ENCODE measurements at places on chromosomes 1 and 21.

GRCh38 chr1:76627901-76628300 is 239.4 kb upstream of the ST6GALNAC5 start:
- no peak for DNase-seq

DNA sequence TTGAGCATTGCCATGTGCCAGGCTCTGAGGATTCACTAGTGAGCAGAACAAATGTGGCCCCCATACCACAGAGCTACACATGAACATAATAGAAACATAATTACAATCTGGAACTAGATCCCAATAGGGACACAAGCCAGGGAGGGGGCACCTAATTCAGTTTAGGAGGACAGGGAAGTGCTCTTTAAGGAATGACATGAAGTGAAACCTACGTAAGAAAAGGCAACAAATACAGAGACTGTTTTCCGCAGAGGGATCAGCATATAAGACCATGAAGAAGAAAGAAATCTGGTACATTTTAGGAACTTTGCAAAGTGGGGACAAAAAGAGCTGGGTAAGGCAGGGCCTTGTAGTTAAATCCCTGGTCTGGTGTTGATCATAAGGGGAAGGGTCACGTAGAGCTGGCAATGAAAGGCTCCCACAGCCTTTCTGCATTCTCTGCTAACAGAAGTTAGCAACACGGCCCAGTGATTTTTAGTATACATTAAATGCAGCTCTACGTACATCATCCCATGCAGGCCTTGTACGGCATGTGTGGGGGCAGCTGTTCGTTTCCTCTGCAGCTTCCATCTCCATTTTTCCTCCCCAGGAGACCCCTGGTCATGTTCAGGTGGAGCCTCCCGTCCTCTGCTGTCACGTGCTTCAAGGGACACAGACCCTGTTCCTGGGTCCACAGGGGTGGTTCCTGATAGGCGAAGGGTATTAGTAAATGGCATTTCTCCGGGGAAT is 26.8 kb upstream of the SLC30A1 start:
- DNase-seq, result no peak

- no peak for DNase-seq
Observed at GRCh38 chr1:9200441-9200840, 34.1 kb upstream of the H6PD start.

DNA sequence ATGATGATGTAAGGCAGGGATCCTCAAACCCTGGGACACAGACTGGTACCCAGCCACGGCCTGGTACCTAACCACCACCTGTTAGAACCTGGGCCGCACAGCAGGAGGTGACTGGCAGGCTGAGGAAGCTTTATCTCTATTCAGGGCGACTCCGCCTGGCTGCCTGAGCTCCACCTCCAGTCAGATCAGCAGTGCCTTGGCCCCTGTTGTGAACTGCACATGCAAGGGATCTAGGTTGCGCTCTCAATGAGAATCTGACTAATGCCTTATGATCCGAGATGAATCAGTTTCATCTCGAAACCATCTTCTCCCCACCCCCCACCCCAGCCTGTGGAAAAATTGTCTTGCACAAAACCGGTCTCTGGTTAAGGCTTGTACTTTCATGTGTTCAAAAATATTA is 4.2 kb downstream of the RNPC3 start:
- no peak for DNase-seq

DNA sequence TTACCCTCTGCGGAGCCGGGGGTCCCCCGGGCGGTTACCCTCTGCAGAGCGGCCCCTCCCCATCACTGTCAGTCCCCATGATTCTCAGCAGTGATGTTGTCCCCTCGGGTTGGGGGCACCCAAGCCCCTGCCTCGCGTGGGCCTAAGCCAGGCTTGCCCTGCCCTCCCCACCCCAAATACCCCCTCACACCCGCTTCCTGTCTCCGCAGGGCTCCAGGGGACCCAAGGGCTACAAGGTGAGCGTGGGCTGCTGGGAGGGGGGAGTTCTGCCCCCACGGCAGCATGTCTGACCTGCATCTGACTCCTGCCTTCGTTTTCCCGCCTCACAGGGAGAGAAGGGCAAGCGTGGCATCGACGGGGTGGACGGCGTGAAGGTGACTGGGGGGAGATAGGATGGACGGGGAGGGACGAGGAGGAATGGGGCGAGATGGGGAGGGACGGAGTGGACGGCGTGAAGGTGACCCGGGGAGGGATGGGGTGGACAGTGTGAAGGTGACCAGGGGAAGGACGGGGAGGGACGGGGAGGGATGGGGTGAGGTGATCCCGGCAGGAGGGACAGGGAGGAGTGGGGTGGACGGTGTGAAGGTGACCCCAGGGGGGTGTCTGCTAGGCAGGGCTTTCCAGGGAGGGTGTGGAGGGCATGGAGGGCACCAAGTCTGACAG is 8.6 kb downstream of the COL6A1 start:
- peak; percentile 63 for DNase-seq

- no peak for DNase-seq
Observed at GRCh38 chr1:104593413-104594187, 843.9 kb downstream of the AMY1C start.

- DNase-seq, result no peak
Observed at GRCh38 chr1:107362468-107363140, 221.8 kb downstream of the NTNG1 start.

DNA sequence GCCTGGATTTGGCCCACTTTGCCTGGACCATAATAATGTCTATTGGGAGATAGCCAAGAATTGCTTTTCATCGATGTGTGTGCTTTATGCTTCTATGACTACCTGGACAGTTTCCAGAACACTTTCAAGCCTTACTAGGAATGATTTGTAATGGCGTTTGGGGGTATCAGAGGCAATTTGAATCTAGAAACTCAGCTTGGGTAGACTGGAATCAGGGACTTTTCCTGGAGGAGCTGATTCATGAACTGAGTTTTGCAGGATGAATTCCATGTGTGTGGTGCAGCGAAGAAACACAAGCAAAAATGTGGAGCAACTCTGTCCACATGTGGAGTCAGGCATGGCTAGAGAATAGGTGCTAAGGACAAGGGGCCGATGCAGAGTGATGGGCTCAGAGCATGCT is 11.9 kb upstream of the TMEM61 start:
- DNase-seq, result no peak

Measured in posterior cingulate gyrus (tissue), 11 donors.